ENCODE measurements at places on chromosomes 7 and 10.

GRCh38 chr7:77200542-77200941, 923 bp upstream of the FGL2 start:
- no peak for DNase-seq

DNA sequence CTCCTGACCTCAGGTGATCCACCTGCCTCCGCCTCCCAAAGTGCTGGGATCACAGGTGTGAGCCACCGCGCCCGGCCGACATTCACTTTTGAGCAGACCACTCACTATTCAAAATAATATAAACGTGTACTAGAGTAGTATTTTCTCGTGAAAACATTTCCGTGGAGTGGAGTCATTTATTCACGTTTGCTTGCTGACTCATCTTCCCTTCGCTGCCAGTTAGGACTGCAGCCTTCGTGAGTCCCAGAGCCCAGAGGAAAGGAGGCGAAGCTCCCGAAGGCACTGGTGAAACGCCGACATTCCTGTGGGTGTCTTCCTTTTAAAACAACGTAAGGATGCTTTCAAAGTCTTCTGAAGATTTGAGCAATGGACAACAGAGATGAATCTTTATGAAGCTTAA, 10.9 kb upstream of the INPP5A start:
- DNase-seq = no peak

DNA sequence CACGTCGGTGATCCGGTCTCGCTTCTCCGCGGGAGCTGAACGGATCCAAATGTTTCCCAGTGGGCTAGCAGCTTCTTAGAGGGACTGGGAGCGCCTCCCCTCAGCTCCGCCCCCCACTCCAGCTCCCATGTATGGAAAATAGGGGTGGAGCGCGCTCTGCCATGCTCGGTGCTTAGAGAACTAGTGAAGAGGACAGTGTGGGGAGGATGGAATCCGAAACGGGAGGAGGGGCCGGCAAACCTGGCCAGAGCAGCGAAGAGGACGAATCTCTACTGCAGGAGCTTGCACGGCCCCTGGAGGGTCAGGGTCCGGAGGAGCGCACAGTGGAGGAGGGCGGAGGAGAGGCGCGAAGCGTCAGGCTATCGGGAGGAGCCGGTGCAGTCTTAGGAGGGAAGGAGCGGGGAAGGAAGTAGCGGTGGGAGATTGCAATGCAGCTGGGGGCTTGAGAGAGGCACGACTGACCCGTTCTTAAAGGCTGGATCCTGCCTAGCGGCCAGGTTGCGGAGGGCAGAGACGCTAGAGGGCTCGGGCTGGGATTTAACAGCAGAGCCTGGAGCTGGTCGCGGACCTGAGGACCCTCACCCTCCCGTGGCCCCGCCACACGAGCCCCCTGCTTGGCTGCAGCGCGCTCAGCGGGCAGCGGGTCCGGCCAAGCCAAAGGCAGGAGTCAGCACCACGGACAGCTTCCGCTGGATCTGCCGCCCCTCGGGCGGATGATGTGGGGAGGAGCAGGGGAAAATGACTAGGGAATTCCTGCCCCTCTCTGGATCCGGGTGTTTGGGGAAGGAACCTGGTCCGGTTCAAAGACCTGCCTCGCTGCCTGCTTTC, at the start of gene PRLHR:
TSS of gene PRLHR (minus strand) at position 51 of the 828 bp plus-strand sequence. CDS start 404 bp downstream, outside the sequence.
- no peak for DNase-seq

- DNase-seq = no peak
Measured at GRCh38 chr7:157372300-157373232, 35.8 kb downstream of the DNAJB6 start.

DNA sequence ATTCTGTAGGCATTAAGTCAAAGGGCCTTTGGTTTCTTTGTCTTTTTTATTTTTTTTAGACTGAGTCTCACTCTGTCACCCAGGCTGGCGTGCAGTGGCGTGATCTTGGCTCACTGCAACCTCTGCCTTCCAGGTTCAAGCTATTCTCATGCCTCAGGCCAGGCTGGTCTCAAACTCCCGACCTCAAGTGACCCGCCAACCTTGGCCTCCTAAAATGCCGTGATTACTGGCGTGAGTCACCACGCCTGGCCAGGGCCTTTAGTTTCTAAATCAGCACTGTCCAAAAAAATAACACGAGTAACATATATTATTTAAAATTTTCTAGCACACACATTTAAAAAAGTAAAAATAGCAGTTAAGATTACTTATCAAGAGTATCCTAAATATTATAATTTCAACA, 11.1 kb upstream of the ACSL5 start:
- DNase-seq = no peak
